Muscle of arm (tissue), 14 donors: ENCODE measurements at places on chromosomes 5 and 9.

DNA sequence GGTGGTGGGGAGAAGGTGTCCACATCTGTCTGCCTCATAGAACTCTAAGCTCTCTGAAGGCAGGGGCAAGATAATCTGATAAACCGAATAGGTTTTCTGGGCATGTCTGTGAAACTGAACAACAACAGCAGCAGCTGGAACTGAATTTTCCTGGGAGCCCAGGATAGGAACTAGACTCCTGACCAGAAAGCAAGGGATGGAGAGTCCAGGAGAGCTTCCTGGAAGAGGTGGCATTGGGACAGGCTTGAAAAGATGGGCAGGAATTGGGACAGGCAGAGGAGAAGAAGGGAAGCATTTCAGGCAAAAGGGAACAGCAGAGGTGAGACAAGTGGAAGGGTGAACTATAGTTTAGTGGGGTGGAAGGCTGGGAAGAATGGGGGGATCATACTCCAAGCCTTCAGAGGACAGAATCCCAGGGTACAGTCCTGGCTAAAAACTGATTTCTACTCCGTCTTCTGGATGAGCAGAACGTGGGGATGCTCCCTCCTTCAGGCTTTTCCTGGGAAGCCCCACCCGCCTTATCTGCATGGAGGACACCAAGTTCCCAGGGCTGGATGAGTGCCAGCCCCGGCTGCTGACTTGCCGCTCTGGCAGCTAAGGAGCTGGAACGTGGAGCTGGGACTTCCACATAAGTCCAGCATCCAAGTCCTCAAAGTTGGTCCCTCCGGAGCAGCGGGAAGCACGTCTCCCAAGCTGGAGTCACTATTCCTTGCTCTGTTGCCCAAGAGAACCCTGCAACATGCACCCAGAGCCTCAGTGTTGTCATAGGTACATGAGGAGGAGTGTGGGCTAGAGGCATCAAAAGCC, 13.9 kb upstream of the KIF12 start:
- DNase-seq, result peak; percentile 48

DNA sequence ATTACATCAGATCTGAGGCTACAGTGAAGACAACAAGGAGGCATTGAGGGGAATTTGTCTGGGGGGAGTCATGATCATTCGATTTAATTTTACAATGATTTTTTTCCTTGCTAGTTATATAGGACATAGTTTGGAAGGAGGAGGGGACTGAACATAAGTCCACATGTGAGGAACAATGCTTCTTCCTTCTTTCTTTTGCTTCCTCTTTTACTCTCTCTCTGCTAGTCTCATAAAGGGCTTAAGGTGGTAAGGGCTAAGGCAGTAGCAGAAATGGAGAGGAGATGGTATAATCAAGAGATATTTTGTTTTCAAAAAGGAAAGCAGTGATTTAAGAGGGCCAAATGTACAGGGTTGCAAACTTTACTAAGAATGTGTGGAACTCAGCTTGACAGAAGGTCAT, 64.3 kb downstream of the GRIN3A start:
- DNase-seq, result no peak

DNA sequence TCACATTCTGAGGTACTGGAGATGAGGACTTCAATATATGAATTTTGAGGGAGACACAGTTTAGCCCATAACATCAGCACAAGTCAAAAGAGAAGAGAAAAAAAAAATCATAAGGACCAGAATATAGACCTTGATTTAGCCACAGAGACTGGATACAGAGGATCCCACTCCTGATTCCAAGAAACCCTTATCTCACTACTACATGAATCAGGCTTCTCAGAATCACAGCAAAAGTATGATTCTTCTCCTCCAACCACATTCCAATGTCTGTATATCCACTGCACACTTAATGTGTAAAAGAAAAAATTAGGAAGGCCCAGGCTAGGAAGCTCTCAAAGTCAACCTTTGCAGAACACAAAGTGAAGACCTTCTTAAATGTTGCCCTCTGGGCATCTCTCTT, 610.9 kb downstream of the DTWD2 start:
- no peak for DNase-seq

- peak; percentile 46 for DNase-seq
These were observed 27.9 kb downstream of the PCDH1 start for GRCh38 chr5:141850244-141850768.

GRCh38 chr5:66113160-66113559, 30.9 kb upstream of the SREK1 start:
- DNase-seq, result no peak

DNA sequence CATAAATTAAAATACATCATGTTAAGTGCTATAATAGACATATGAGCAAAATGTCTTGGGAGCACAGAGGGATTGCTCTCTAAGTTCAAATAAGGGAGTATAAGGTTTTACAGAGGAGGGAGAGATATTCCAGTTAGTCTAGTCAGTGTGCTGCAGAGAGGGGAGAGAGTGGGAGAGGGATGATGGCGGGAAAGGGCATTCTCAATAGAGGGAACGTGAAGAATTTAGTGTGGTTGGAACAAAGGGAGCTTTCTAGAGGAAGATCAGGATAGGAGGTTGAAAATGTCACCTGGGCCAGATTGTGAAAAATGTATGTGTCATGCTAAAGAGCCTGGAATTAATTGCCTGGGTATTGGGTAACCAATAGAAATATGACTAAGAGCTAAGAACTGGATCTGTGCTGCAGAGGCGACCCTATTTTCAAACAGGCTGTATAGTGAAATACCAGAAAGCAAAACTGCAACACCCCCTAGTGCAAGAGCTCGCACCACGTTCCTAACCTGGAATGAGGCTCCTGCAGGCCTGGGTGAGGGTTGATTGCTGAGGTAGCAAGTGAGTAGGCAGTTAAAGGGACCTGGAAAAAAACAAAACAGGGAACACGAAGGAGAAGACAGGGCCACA, 791.8 kb upstream of the C9orf72 start:
- DNase-seq, result no peak

- peak; percentile 16 for DNase-seq
These were observed 51.7 kb upstream of the TUT7 start for GRCh38 chr9:86405926-86406325.

DNA sequence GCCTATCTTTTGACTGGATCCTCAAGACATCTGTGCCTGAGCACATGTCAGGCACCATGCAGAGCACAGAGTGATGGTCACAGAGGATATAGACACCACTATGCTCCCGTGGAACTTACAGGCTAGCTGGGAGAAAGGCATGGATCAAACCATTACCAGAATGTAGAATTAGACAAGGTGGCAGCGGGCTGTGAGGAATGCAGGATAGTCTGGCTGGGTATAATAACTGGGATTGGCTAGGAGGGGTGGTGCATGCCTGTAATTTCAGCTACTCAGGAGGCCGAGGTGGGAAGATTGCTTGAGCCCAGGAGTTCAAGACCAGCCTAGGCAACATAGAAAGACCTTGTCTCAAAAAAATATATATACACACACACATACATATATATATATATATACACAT, 50.3 kb downstream of the ASS1 start:
- no peak for DNase-seq

DNA sequence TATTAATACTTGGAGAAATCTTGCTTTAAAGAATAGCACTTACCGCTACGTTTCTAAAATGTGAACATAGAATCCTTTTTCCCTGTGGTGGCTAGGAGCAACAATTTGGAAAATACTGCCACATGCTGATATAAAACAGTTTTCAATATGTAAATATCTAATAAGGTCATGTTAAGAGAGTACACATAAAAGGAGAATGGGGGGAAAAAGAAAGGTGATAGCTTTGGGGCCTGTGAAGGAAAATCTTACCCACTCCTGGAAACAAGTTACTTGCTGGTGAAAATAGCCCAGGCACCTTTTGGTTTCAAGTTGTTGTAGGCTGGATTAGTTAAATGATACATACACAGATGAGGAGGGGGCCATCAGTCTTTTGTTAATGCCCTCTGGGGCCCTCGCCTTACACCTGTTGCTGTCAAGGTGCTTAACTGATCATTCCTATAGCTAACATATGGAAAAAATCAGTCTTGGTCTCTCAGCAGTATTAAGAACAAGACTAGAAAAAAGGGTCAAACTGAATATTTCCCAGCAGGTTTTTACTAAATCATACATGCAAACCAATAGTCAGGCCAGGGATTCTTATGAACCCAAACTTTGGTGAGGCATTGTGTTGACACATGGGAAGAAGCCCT, 24.1 kb downstream of the FYB1 start:
- DNase-seq, result no peak

DNA sequence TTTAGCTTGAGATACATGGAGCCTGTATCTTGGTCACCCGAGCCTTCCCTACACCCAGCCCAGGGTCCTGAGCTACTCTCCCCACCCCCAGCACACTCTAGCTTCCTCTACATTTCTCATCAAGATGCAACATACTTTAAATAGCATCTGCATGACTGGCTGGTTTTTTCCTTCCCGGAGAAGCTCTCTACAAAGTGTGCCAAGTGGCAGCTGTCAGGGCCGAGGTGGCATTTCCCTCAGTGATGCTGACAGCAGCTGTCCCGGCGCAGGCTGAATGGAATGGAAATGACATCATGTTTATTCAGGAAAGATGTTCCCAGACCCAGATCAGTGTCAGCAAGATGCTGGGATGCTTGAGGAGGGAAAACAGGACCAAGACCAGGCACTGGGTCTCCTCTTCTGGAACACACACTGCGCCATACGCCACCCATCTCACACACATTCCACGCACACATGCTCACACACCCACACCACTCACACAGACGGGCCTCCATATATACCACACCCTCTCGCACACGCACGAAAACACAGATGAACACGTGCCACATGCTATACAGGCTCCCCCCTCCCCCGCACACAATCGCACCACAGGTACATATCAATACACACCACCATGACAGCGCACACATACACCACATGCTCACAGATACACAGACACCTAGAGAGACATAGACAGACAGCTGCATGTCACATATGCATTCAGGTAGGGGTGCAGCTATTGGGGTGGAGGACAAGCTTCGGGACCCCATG, 67.8 kb downstream of the LHX2 start:
- peak; percentile 64 for DNase-seq

GRCh38 chr5:125346316-125346715, 599.9 kb upstream of the ZNF608 start:
- no peak for DNase-seq

DNA sequence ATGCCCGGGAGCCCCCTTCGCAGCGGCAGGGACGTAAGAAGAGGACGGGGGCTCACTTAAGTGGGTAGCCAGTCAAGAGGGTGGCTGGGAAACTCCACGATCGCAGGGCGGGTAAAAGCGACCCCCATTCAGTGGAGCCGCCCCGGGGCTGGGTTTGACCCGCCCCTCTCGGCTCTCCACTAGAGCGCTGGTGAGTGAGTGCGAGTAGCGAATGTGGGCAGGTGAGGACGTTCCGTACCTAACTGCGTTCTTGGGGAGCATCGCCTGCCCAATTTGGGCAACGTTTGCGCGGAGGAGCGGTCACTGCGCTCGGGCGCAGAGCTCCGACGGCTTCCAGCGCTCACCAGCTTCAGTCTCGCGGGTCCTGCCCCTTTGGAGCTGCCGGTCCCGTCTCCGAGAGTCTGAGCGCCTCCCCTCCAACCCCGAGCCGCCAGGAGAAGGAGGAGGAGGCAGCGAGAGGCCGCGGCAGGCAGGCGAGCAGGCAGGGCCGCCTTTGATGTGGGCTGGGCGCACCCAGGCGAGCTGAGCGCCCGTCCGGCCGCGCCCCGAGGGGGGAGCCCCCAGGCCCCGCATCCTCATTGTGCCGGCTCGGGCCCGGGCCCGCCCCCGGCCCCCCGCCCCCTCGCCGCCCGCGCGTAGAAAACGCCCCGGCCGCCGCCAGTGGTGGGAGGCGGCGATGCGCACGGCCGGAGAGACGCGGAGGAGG, at the start of gene FGF18:
Gene FGF18 (plus strand): TSS at position 666 of the 706 bp plus-strand sequence. CDS start 553 bp downstream, outside the sequence.
- DNase-seq, result peak; percentile 81

DNA sequence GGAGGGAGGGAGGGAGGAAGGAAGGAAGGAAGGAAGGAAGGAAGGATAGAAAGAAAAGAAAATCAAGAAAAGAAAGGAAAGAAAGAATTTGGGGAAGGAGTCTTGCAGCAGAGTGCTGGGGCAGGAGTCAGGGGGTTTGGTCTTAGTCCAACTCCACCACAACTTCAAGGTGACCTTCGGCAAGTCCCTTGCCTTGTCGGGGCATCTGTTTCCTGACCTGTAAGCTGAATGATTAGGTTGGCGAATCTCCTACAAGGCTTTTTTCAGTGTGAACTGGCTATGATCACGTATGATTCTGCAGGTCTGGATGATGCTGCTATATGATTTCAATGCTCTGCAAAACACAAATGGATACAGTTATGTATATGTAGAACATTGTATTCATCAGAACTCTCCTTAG, 20.1 kb downstream of the SMIM23 start:
- no peak for DNase-seq

- no peak for DNase-seq
These were observed 95.7 kb upstream of the SMIM23 start for GRCh38 chr5:171689853-171690417.

GRCh38 chr5:9739135-9739534, 109.0 kb upstream of the TAS2R1 start:
- DNase-seq, result no peak

GRCh38 chr9:135049460-135049859, 38.0 kb upstream of the OLFM1 start:
- no peak for DNase-seq

- no peak for DNase-seq
These were observed at the start of gene IRX4 for GRCh38 chr5:1882337-1883119. Gene IRX4 (minus strand): TSS chr5:1882925. CDS start chr5:1882647, 278 bp downstream.
